ENCODE measurements at places on chromosomes 1 and 21.

DNA sequence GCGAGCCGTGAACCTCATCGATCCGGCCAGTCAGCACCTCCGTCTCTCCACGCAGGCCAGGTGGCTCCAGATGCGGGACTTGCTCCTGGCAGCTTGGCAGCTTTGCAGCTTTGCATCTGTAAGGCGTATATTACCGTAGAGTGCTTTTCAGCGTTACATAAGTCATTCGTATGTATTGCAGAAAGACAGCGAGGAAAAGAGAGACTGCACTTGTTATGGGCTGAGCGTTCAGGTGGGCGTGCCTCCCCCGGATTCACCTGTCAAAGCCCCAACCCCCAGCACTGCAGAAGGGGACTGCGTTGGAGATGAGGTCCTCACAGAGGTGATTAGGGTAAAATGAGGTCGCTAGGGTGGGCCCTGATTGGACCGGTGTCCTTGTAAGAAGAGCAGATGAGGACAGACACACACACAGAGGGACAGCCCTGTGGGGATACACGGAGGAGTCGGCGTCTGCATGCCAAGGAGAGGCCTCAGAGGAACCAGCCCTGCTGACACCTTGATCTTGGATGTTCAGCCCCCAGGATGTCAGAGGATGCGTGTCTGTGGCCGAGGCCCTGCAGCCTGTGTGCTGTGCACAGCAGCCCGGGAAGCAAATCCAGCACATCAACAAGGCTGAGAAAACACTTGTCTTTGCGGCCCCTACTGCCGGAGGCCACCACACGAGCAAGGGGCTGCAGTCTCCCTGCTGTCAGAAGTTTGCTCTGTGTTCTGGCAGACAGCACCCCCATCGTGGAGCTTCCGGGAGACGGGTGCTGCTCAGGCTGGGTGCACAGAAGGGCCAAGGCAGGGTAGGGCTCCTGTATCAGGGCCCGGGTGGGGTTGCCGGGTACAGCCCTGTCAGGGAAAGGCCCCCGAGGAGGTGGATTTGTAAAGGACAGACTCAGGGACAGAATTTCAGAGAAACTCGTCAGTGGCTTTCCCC lies 10.9 kb upstream of the AGPAT3 start:
- DNase-seq = no peak

DNA sequence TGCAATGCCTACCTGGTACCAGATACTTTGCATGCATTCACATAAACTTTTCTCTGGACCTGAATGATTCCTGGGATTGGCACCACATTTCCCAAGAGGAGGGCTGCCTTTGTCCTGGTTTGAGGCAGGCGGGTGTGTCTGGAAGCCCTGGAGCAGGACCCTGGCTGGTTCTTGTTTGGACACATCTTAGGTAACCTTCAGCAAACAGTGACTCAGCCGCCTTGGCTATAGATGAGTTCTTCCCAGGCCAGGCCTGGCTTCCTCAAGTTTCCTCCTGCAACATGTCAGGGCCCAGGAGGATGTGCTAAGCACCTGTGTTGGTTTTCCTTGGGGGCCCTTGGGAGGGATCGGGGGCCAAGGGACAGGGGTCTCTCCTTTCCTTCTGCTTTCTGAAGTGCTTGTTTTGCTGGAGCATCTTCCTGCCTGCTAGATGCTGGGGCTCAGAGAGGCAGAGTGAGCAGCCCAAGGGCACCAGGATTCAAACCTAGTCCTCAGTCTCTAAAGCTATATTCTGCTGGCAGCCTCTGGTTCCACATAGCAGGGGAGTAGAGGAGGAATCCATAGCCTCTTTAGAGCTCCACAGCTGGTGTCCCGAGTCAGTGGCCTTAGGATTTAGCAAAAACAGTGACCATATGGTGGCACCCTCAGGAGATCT lies 38.2 kb downstream of the PAX7 start:
- no peak for DNase-seq

- no peak for DNase-seq
These were observed 156.7 kb downstream of the DMRTA2 start for GRCh38 chr1:50266509-50266908.

DNA sequence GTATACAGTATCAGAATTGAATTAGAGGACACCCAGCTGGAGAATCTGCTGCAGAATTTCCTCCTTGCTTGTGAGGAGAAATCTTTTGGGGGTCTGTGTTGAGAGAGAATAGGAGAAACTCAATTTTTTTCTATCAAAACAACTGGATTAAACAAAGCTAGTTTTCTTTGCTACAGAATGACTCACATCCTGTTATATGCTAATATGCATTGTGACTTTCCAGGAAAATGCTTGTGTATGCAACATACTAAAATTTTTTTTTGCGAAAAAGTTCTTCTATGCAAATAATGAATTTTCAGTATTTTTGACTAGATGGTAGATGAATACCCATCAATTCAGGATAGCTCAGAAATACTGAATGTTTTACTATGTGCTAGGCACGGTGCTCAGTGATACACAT lies 2.2 kb downstream of the VAMP4 start:
- no peak for DNase-seq

DNA sequence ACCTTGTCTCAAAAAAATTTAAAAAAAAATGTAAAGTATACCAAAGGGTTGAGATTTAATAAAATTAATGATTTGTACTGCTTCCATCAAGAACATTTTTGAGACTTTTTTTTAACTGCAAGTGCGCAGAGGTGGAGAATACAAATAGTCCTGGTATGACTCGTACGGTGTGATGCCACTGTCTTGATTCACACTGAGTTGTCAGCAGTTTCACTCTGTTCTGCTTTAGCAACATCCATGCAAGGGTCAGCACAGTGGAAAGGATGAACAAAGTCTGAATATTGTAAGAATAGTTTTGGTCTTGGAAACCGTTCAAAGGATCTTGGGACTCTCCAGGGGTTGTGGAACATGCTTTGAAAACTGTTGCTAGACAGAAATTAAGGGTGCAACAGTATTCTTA lies 40.2 kb downstream of the EXO1 start:
- no peak for DNase-seq

DNA sequence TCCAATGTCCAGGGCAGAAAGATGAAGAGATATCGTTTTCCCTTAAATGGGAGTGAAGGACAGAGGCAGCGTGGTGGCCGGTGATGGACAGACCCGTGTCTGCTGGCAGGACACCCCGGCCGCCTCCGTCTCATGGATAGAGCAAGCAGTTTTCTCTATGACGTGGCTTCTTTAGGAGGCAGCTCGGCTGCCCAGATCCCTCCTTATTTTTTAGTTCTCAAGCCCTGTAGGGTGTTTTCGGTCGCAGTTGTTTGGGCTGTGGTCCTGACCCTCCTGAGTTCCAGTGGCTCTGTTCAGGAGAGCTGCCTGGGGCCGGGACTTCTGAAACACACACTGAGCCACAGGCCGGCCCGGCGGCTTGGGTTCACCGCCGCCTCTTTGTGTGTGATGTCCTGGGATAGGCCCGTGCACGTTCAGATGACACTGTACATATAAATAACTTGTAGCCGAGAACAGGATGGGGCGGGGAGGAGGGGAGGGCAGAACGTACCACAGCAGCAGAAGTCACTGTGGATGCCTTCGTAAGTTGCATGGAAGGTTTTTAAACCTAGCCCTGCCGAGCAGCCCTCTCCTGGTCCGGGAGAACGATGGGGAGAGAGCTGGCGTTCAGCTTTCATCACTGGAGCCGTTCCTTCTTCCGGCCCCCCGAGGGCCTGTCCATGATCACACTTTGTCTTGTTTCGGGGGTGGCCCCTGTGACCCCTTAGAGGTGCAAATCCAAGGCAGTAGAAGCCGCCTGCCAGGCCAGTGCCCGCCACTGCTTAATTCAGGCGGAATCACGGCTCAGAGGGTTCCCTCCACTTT lies 65.2 kb downstream of the SIK1 start:
- DNase-seq = no peak

DNA sequence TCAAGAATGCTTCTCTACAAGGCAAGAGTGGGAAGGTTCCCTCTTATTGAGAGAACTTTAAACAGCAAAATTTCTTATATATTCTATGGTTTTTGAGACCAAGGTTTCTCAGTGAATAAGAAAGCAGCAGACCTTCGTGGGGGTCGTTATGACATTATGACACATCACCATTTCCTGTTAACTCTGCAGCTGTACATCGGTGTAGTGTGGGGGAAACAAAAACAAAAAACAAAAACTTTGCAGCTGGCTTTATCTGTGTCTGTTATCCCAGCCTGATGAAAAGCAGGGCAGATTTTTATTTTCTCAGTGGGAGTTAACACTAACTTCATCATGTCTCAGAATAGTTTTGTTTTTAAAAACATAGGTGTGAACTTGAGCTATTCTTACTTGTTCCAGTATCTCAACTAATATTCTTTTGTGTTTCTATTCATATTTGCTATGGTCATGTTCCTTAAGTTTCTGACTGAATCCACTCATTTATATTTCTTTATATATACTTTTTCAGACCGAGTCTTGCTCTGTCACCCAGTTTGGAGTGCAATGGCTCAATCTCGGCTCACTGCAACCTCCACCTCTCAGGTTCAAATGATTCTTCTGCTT lies 2.1 kb downstream of the SDE2 start:
- DNase-seq = no peak

DNA sequence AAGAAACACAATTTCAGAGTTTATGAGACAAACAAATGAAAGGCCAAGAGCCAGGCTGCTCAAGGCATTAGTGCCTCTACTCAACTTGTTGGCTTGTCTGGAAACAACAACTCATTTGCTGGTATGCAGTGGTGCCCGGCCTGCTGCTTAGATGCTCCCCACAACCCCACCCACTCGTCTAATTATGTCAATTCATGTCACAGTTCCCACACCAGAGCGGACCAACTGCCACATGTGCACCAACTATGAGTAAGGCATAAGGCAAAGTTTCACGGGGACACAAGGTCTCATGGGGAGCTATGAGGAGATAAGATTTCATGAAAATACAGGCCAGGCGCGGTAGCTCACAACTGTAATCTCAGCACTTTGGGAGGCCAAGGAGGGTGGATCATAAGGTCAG lies 34.5 kb upstream of the LRRC38 start:
- no peak for DNase-seq
